Hematopoietic multipotent progenitor cell (in vitro differentiated cells): ENCODE measurements at places on chromosomes 7 and 10.

GRCh38 chr7:98771519-98771918 is 98.3 kb downstream of the TMEM130 start:
- DNase-seq = no peak

DNA sequence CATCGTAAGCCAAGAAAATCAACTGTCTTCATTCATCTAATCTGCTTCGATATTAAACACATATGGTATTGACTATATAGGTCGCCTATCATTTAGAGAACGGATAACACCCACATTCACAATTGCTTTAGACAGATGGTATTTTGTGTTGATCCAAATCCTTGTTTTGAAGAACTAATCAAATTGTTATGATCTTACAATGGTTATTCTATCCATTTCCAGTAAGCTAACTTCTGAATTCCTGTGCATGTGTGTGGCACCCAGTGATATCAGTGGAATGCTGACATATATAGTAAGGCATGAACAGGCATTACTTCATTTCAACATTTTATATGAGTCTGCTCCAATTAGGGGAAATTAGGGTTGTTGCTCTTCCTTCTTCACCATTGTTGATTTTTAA is 98.8 kb downstream of the SEMA3E start:
- DNase-seq = no peak

DNA sequence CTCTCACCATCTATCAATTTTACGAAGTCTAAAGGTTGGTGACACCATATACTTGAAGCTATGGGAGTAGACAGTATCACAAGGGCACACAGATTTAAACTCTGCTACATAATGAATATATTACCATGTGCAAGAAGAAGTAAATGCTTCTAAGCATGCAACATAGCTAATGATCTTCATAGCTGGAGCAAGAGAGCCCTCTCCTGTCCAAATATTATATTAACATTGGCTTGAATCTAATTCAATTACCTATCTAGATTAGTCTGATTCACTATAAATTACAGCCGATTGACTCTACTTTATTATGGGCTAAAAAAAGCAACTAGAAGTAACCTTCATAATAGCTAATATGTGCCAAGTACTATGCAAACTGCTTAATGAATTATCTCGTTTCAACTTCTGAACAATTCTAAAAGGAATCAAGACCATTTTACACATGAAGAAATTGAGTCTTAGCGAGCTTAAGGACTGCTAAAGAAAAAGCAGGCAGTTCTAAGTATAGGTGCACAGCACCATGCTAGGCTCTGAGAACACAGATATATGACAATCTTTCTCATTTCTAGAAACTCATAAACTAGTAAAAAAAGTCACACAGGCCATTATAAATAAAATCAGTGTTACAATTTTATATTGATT is 21.9 kb downstream of the FRA10AC1 start:
- peak; percentile 53 for DNase-seq

DNA sequence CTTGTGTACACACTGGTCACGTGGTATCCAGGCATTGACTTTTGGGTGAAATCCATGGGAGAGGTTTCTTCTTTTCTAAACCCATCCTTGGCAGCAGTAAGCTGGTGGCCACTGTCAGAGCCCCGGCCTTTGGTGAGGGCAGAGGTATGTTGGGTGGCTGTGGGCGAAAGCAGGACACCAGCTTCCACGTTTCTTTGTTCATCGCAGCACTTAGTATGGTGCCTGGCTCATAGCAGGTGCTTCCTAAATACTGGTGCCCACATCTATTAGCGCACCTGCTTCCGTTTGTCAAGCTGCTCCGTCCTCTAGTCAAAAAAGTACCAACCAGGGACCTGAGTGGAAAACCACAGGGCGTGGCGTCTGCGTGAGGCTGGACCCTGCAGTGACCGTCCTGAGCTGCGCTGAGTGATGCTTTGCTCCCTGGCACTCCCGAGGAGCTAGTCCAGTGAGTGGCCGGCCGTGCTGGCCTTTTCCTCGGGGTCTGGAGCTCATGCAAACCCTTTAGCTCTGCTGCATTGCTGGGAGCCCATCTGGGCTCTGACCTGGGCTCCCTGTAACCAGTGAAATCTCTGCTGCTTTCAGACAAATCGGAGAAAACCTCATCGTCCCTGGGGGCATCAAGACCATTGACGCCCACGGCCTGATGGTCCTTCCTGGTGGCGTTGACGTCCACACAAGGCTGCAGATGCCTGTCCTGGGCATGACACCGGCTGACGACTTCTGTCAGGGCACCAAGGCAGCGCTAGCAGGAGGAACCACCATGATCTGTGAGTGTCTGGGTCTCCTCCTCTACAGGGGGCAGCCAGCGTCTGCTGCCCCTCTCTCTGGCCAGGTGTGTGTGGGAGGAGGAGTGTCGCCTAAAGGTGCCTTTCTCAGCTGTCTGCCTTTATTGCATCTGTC is 5.6 kb downstream of the DPYSL4 start:
- no peak for DNase-seq

GRCh38 chr10:68155615-68156210 is 46.4 kb downstream of the MYPN start:
- no peak for DNase-seq

DNA sequence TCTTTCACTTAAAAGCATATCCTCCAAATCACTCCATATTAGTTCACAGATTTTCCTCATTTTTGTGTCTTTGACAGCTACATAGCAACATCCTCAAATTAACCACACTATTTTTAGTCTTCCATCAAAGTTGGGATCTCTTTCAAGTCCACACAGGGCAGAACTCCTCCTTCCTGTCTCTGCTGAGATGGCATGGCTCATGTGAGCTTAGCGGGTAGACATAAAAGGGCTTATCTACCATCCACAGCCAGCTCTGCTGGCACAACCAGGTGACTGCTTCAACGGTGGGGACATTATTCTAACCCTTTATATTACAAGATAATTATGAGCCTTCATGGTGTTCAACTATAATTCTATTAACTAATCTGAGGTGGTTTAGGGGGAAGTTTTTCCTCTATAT is 35.5 kb downstream of the ICA1 start:
- DNase-seq = peak; percentile 7

GRCh38 chr10:123516291-123516690 is 149.9 kb upstream of the GPR26 start:
- no peak for DNase-seq

- no peak for DNase-seq
Observed at GRCh38 chr10:113945075-113945686, 90.7 kb downstream of the NHLRC2 start.

- no peak for DNase-seq
Observed at GRCh38 chr7:55180963-55181542, 162.2 kb downstream of the EGFR start.

GRCh38 chr10:13915710-13916109 is 328.9 kb downstream of the PRPF18 start:
- no peak for DNase-seq
